ENCODE measurements at places on chromosomes 6 and 20. TPM values are rescaled to one million over a fixed set of nuclear protein-coding genes. Genes with fewer than 3 reads are reported as not detected.

The XKR7 gene
- not detected for total RNA-seq

The WFDC12 gene
- not detected for total RNA-seq

- H3K36me3 ChIP-seq: no peaks in the 10 kb centered on the region
- no peak for DNase-seq
- H3K27ac ChIP-seq: no peak overlapping the region
- H3K27me3 ChIP-seq: peaks cover 3% of the 10 kb centered on the region
- H3K4me1 ChIP-seq: no peaks in the 10 kb centered on the region
These were observed 53.6 kb downstream of the CDH26 start for GRCh38 chr20:60011512-60012507.

GRCh38 chr6:22882581-22882980 is 313.2 kb downstream of the HDGFL1 start:
- H3K27me3 ChIP-seq: no peaks in the 10 kb centered on the region
- H3K4me1 ChIP-seq: no peaks in the 10 kb centered on the region

DNA sequence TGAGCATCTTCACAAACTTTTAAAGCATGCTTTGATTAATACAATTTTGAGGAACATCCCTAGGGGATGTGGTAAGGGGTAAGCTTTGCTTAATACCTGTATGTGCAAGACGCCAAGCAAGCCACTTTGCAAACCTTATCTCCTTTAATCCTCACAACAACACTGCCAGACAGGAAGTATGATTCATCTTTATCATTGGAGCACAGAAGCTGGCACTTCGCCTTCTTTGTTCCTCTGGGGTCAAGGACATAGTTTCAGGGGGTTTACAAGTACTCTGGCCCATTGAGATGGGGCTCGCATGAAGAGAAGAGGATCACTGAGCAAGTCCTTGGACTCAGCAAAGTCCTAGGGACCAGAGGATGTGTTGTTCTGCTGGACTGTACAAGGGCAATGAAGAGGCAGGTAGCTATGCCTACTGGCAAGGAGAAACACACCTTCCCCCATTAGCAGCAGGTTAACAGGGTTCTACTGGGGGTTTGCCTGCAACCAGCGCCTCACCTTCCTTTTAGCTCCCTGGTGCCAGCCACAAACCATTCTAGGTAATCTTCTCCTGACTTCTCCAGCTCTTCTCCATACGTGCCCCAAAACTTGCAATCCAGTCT is 8.8 kb downstream of the TMEM244 start:
- H3K36me3 ChIP-seq: no peaks in the 10 kb centered on the region
- peak overlapping the region; percentile 81 for H3K27ac ChIP-seq
- peak; percentile 74 for DNase-seq
- no peaks in the 10 kb centered on the region for H3K27me3 ChIP-seq

The SUMO4 gene
- total RNA-seq: 0.92 TPM

The KCNK15 gene
- 0.38 TPM for total RNA-seq

GRCh38 chr6:2959909-2960719 is 11.3 kb downstream of the SERPINB6 start:
- no peak for DNase-seq

DNA sequence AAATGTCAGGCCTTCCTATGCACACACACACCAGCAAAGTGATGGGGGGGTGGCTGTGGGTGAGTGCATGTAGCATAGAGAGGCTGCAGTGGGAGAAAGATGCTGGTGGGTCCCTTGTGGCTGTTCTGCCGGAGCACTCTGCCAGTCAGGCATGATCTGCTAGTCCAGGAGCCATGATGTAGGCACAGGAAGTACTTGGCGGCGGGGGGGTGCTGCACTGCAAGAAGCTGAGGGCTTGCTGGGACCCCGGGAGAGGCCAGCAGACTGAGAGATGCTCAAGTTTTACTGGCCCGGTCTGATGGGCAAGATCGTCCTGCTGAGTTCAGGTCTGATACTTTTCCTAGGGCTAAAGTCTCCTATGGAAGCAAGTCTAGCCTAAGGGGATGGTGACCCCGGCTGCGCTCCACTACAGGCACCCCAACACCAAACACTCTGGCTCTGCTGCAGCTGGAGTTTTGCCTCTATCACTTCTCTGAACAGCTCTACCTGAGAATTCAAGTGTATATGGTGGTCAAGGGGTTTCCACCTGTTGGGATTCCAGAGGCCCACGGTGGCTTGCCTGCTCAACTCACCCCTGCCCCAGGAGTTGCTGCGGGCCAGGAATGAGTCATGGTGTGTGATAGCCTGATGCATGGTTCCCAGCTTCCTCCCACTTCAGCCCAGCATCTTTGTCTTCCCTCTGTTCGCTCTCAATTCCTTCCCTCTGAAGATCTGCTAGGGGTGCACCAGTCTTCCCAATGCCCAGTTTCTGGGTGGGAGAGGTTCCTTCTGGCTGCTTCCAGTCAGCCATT is 971.8 kb upstream of the ADGRB3 start:
- H3K27me3 ChIP-seq: no peaks in the 10 kb centered on the region
- peaks cover 4% of the 10 kb centered on the region for H3K4me1 ChIP-seq
- no peak overlapping the region for H3K4me3 ChIP-seq
- H3K36me3 ChIP-seq: no peaks in the 10 kb centered on the region
- H3K27ac ChIP-seq: no peak overlapping the region
- no peak for DNase-seq
